Spinal cord (tissue), 10 donors: ENCODE measurements at places on chromosomes 3 and 15. TPM values are rescaled to one million over a fixed set of nuclear protein-coding genes. Genes with fewer than 3 reads are reported as not detected.

DNA sequence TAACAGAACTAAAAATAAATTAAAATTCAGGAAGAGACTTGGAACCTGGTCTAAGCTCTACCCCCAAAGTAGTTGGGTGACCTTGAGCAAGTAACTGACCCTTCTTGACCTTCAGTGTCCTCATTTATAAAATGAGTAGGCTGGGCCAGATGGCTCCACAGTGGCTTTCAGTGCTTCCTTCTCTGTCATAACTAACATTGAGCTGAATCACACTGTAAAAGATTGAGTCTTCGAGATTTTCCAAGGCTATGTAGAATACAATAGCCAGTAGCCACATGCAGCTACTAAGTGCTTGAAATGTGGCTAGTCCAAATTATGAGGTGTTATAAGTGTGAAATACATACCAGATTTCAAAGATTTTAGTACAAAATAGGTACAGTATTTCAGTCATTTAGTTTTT lies 313.3 kb downstream of the MECOM start:
- H3K4me3 ChIP-seq, result no peak overlapping the region
- H3K27me3 ChIP-seq, result peaks cover 12% of the 10 kb centered on the region
- no peak overlapping the region for H3K27ac ChIP-seq
- no peak for DNase-seq

DNA sequence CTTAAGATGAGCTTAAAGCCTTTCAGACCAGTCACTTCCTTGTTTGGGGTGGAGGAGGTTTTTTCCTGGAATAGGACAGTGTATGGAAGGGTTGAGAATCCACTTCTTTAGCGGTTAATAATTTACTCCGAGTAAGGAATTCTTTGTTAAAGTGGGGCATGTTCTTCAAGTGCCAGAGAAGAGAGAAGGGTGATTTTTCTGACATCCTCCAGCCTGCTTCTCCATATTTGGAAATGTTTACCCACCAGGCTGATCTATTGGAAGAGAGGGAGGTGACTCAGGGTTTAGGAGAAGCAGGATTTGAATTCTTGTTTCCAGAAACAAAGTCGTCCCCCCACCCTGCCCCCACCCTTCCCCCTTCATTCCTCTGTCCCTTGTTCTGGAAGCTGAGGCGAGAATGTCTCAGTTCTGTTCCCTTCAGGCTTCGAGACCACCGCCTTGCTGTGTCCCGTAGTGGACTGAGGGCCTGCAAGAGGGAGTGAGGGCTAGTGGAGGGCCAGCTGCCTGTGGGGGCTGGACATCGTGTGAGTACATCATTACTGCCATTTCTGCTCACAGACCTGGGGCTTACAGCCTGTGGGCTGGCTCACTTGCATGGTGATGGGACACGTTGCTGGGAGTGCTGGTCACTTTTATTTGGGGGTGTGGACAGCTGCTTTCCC lies 58.5 kb downstream of the LPP start:
- H3K4me1 ChIP-seq, result peaks cover 4% of the 10 kb centered on the region
- no peaks in the 10 kb centered on the region for H3K36me3 ChIP-seq
- H3K27me3 ChIP-seq, result no peaks in the 10 kb centered on the region

DNA sequence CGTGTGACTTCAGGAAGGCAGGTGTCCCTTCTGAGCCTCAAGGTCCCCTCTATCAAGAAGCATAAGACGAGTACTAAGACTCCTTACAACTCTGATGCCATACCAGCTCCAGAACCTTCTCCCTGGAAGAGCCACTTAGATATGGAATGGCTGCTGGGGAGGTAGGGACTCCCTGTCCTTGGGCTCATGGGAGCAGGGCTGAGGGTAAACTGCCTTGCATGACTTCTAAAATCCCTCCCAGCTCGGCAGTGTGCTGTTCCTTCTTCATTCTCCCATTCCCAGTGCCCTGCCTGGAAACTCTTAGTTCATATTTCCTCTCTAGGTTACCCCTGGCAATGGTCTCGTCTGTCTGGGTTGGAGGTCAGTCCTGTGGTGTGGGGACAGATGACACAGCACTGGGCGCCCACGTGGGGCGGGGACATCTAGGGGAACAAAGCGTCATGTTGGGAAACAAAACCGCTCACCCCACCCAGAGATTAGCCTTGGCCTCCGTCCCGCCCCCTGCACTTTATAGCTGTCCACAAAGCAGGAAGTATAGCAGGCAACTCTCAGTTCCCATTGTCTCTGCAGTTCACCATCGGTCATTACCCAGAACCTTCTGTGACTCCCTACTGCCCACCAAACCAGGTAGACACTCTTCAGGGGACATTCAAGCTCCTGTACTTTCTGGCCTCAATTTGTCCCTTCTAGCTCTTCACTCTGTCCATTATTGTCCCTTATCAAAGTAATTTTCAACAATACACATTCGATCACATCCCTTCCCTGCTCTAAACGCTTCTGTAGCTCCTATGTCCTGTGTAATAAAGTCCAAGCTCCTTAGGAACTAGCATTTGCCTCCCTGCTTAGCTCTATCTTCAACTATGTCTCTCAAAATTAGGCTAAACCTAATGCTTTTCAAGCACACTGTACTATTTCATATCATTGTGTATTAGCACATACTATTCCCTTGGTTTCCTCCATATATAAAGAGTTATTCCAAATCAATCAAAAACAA lies 73.8 kb downstream of the IQSEC1 start:
- H3K4me1 ChIP-seq, result peaks cover 9% of the 10 kb centered on the region
- H3K4me3 ChIP-seq, result no peak overlapping the region
- DNase-seq, result no peak
- H3K27me3 ChIP-seq, result no peaks in the 10 kb centered on the region
- no peak overlapping the region for H3K27ac ChIP-seq
- H3K36me3 ChIP-seq, result peaks cover 3% of the 10 kb centered on the region

The KLF15 gene
- 7.9 TPM for total RNA-seq

The TMIE gene
- total RNA-seq, result 1.8 TPM

GRCh38 chr15:44710236-44711095 lies 657 bp downstream of the PATL2 start:
- peak overlapping the region; percentile 98 for H3K4me3 ChIP-seq
- no peaks in the 10 kb centered on the region for H3K27me3 ChIP-seq
- H3K27ac ChIP-seq, result peak overlapping the region; percentile 98

DNA sequence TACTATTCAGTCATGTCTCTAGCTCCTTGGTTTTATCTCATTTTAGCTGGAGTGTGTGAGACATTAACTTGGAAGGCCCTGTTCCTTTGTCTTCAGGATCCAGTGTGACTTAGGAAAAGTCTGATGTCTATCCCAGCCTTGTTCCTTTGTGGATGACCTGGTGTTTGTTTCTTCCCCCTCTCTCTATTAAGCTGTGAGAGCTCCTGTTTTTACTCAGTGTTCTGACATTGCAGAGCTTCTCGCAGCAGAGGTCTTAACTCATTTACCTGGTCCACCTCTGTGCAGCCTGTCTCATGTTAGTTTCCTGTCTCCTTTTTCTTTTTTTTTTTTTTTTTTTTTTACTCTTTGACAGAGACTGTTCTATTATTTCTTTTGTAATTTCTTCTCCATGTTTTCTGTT lies 43.1 kb downstream of the KLF13 start:
- peaks cover 36% of the 10 kb centered on the region for H3K4me1 ChIP-seq
- H3K27ac ChIP-seq, result no peak overlapping the region
- peaks cover 35% of the 10 kb centered on the region for H3K36me3 ChIP-seq
- DNase-seq, result no peak
- no peak overlapping the region for H3K4me3 ChIP-seq
